ENCODE measurements at places on chromosomes 11 and 22.

DNA sequence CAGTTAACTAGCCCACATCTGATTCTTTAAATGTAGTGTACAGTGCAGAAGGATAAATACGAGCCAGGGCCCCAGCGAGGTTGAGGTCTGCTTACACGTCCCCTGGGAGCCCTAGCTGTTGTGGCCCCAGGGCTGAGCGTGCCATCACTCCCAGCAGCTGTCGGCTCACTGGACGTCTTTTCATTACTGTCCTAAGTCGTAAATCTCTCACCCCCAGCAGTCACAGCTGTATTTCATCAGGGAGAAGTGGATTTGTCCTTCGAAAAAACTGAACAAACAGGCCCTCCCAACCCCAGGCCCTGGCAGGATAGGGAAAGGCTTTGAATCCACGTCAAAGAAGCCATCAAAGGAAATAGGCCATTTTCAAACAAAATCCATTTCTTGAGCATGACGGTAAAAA, 110.4 kb upstream of the CSNK2A3 start:
- DNase-seq, result peak; percentile 61

DNA sequence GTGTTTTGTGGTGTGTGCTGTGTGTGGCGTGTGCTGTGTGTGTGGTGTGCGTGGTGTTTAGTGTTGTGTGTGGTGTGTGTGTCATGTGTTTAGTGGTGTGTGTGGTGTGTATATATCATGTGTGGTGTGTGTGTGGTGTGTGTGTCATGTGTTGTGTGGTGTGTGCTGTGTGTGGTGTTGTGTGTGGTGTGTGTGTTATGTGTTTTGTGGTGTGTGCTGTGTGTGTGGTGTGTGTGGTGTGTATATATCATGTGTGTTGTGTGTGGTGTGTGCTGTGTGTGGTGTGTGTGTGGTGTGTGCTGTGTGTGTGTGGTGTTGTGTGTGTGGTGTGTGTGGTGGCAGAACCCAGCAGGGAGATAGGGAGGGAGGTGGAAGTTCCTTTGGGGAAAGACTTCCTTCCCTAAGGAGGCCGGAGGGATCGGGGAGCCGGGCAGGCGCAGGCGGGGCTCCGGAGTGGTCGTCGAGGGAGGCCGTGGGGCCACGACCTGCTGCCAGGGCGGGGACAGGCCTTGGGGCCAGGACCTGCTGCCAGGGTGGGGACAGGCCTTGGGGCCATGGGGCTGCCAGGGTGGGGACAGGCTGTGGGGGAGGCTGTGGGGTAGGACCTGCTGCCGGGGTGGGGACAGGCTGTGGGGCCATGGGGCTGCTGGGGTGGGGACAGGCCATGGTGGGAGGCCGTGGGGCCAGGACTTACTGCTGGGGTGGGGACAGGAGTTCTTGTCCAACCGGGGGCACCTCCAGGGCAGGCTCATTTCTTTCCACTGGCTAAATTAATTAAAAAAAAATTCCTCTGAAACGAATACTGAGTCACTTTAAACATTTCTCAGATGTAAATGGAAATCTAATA, 15.2 kb downstream of the PIM3 start:
- peak; percentile 55 for DNase-seq

DNA sequence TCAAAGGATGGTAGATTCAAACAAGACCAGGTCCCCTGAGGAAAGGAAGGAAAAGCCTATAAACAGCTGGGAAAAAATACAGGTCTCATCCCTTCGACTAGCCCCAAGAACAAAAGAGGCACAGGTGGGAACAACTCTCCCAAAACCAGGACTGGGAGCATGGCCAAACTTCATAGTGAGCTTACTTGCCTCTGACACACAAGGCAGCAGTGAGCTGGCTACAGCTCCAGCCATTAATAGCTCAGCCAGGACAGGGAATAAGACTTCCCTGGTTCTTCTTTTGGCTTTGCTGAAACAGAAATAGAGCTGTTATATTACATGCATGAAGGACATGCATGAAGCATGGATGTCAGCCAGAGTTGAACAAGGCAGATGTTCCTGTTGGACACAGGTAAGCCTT, at the start of gene OR10A2:
OR10A2 (plus strand) TSS at position 97 of the 400 bp plus-strand sequence. CDS start 6,698 bp downstream, outside the sequence.
- DNase-seq, result peak; percentile 52

GRCh38 chr11:67266449-67267187, at the start of gene GRK2:
Gene GRK2 (plus strand): TSS chr11:67266473. CDS start chr11:67266700, 227 bp downstream.
- no peak for DNase-seq

DNA sequence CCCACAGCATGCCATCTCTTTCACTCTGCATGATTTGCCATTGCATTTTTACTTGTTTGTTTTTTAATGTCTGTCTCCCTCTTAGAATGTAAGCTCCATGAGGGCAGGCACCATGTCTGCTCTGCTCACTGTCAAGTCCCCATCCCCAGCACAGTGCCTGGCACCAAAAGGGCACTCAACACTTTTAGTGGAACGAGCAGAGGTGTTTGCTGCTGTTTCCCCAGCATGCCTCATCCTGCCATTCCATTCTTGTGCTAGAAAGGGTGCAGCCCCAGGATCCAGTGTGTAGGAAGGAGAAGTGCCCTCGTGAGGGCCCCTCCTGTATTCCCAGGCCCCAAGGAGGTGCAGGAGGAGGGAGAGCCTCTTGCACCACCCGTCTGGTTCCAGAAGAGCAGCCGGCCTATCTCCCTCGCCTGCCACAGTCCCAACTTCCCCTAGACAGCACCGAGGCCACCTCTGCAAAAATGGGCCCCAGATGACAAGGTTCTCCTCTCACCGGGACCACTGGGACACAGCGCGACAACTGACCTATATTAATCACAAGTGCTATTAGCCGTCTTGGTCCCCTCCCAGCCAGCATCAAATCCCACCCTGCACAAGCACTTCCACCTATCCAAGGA, 33.3 kb upstream of the CACNG2 start:
- DNase-seq, result no peak

- no peak for DNase-seq
These were observed 12.2 kb downstream of the PDE2A start for GRCh38 chr11:72662036-72662435.
